ENCODE measurements at places on chromosomes 6 and 20.

DNA sequence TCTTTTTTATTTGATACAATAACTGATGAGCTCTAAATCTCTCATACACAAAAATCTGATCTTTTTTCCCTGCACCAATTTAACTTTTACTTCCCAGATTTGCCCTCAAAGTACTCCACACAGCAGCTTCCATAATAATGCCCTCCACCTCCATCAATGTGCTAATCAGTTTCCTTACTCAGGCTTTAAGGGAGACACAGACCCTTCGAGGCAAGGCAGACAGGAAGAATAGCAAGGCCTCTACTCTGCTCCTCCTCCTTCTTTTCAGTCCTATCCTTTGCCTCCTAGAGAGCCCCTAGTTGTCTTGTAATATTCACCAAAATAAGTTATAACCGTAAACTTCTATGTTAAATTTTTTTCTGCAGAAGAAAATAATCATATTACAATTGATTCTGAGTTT lies 444.9 kb upstream of the RNF217 start:
- no peak for DNase-seq

- DNase-seq, result no peak
These were observed 768 bp upstream of the FYN start for GRCh38 chr6:111874025-111874415.

DNA sequence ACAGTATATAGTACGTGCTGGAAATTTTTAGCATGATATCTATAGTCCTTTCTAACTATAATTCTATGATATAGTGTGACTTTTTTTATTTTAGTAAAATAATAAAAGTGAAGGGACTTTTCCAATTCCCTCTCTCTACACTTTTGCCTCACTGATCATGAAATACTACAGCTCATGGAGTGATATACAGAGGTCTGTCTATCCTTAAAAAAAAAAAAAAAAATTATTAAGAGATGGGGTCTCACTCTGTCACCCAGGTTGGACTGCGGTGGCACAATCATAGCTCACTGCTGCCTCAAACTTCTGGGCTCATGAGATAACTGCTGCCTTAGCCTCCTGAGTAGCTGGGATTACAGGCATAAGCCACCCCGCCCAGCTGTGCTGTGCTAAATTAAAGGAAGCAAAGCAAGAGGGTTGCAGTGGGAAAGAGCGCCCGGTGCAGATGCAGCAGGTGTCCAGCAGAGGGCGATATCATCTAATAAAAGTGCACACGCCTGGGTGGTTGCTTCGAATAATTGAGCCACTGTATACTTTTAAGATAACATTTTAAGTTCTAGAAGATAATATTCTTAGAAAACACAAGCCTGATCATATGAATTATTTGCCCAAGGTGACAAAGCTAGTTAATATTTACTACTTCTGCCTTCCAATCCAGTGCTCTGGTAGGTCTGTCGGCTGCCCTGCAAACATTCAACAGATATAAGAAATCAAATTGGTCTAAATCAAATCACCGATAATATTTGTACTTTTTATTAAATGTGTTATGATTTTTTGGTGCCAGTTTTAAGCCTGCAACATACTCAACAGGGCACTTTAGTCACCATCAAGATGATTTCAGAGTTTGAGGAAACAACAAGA lies 94.9 kb upstream of the NT5E start:
- DNase-seq, result peak; percentile 87

DNA sequence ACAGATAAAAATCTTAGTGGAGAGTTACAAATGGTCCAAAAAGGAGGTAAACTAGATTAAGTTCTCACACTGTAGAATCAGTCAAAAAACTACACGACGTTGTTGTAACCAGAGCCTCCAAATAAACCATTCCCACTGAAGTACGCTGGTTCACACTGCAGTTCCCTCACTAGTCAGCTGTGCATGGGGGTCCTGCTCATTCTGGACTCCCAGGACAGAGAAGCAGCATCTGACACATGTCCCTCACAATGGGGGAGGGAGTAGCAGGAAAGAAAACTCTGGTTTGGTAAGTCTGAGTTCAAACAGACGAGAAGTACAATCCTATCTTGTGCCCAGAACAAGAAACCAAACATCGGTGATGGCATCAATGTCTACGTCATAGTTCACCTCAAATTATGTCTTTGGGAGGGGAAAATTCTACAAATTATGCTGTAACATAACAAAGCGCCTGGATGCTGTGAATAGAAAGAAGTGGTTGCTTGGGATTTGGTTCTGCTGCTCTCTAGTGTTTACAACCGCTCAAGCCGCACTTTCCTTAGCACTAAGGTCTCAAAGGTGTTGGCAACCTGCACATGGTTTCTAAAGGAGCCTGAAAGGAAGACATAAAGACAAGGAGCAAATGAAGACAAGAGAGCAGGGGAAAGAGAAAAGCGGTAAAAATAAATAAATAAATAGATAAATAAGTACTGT lies 208.0 kb downstream of the GMDS start:
- no peak for DNase-seq

DNA sequence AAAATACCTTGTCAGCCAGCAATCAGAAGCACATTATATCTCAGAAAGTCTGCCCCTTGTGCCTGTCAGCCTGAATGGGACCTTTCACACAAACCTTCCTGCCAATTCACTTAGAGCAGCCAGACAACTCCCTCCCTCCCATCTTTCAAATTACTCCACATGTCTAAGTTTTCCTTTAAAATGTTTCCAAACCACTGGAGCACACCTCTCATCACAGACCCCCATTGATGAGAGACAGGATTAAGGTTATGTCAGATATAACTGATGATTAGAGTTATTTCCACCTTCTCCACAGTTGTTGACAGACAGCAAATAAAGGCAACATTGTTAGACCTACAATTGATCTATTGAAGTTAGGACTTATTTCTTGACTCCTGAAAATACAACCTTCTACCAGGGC lies 408.4 kb downstream of the PLCB1 start:
- DNase-seq, result no peak

- peak; percentile 82 for DNase-seq
These were observed at the start of gene LIME1 for GRCh38 chr20:63735859-63736718. Gene LIME1, plus strand, starts transcription at chr20:63736664. Its CDS starts 886 bp downstream, at chr20:63737550.

- no peak for DNase-seq
These were observed 11.1 kb upstream of the VAPB start for GRCh38 chr20:58377766-58378401.

- DNase-seq, result no peak
These were observed 31.1 kb downstream of the PLG start for GRCh38 chr6:160733050-160733646.

GRCh38 chr20:37611852-37612251 lies 82.0 kb upstream of the CTNNBL1 start:
- no peak for DNase-seq

GRCh38 chr6:112701201-112701600 lies 354.1 kb downstream of the RFPL4B start:
- no peak for DNase-seq

GRCh38 chr20:38067717-38068365 lies 34.3 kb downstream of the RPRD1B start:
- no peak for DNase-seq

DNA sequence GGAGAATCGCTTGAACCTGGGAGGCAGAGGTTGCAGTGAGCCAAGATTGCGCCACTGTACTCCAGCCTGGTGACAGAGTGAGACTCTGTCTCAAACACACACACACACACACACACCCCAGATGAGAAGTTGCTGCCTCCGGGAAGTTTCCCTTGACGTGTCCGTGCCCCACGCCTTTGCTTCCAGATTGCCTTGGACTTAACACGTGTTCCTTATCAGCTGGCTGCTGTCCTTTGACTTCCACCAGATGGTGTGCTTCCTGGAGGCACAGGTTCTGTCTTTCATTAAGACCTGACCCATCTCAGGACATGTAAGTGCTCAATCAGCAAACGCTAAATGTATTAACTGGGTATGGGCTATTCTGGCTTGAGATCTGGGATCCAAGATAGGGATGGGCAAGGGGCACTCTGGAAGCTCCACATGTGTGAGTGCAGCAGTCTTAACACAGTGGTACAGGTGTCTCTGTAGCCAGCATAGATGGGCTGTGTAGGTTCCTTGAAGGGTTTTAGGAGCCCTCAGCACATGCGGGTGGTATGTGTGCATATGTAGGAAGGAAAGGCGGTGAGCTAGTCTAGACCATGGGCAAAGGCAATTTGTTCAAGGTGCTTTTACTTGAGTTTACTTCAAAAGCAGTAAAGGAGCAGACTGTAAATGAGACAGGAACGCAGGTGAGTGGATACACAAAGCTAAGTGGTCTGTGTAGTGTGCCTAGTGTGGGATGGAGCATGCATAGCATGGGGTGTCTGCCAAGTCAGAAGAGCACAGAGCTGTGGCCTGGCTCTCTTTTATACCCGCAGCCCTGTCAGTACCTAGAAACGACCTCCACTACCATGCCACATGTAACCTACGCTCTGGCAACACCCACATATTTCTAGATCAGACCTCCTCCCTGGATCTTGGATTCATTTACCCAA lies 11.6 kb downstream of the PIGT start:
- DNase-seq, result no peak

- peak; percentile 72 for DNase-seq
These were observed 48.1 kb downstream of the NOL4L start for GRCh38 chr20:32536851-32537656.

DNA sequence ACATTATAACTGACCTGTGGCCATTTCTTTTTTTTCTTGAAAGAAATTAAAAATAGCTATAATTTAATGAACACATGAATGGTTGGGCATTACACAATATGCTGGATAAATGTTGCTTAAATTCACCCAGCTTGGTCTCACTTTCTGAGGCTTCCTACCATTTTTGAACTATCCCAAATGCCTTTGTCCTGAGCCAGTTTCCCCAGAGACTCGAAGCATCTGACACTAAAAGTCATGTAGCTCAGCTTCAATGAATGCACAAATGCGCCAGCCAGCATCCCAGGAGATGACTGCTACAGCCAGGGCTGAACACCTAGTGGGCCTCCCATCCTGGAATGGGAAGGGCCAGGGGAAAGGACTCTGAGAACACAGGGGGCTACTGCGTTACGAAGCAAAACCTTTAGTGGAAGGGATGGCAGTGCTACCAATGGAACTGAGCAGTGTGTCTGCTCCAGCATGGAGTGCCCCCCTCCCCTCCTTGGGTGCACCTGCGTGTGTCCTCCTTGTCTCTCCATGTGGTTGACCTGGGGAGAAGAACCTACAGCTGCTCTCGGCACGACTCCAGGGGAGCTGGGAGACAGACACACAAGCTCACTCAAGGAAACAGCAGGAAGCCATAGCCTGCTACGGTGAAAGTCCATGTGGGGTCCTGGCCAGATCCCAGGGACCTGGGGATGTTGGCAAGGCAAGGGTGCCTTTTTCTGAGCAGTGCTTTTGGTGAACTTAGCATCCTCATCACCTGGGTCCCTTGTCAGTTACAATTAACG lies 60.9 kb downstream of the IRF4 start:
- DNase-seq, result peak; percentile 43

- no peak for DNase-seq
These were observed 143.1 kb upstream of the SASH1 start for GRCh38 chr6:148199584-148199983.

GRCh38 chr20:46324960-46325703 lies 16.8 kb upstream of the CDH22 start:
- DNase-seq, result no peak

DNA sequence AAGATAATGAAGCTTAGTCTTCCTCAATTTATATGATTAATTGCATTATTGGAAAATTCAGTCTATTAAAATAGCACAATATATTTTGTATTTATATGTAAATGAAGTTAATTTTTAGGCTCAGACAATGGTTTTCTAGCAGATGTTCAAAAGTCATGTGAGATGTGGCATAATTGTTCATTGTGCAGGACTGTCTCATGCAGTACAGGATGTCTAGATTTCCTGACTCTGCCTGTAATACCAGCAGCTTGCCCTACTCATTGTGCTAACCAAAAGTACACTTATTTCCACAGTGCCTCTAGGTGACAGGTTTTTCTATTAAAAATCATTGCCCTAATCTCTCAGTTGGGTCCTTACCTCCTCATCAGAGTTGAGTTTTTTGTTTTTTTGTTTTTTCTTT lies 12.4 kb downstream of the RALGAPB start:
- DNase-seq, result no peak

GRCh38 chr6:3587660-3588059 lies 130.8 kb upstream of the SLC22A23 start:
- no peak for DNase-seq

DNA sequence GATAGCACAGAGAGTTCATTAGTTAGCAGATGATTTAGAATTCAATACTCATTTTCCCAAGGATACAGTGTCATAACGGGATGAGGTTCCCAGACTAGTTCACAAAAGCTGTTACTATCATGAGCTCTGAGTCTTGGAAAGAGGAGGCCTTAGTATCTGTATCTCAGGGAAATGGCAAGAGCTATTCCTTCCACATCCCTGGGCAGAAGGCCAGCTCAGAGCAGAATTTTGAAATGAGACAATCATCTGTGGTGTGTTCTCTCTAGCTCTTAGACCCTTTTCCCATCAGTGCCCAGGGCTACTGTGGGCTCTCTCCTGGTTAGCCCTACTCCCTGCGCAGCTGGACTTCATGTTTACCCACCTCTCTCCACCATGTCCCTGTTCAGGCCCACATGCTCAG lies 64.5 kb downstream of the JAG1 start:
- no peak for DNase-seq

DNA sequence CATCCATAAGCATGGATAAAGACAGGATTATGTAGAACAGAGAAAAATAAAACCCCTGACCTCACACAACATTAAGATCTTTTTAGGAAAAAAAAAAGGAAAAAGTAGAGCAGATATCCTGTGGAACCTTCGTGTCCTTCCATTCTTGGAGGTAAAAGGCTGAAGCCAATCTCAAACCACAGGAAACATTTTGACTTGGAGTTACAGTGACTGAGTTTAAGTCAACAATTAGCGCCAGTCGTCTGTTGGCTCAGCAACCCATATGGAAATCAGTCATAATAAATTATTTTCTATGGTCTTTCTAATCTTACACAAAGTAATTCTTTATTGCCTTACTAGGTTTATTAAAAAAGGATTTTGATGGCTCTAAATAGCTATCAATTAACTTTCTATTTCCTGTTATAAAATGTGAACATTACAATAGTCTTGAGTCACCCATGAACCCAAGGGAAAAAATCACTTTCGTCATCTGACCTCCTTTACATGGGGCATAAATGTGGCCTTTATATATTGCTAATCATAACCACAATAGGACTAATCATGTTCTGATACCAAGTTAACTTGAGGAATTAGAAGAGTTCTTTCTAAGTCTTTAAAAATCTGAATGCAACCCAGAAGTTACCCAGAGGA lies 592.9 kb downstream of the TFAP2B start:
- DNase-seq, result no peak

GRCh38 chr6:109428889-109429477 lies 11.4 kb downstream of the PPIL6 start:
- DNase-seq, result no peak
